ENCODE measurements at places on chromosomes 16 and 17.

GRCh38 chr16:86609115-86609514 lies 30.8 kb downstream of the FOXL1 start:
- DNase-seq, result no peak

DNA sequence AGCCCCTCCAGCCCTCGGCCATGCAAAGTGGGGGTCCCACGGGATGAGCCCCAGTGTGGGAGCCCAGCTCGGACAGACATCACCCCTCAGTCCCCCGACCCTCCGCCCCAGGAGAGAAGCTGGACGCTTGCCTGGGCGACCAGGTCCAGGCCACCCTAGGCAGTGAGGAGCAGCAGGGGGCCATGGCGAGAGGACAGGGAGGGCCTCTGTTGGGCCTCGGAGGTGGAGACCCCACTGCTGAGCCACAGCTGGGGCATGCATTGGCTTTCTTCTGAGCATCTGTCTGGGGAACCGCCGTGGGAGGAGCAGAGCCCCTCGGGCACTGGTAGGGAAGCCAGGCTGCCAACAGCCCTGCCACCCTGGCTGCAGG lies 13.0 kb downstream of the ACTG1 start:
- no peak for DNase-seq

DNA sequence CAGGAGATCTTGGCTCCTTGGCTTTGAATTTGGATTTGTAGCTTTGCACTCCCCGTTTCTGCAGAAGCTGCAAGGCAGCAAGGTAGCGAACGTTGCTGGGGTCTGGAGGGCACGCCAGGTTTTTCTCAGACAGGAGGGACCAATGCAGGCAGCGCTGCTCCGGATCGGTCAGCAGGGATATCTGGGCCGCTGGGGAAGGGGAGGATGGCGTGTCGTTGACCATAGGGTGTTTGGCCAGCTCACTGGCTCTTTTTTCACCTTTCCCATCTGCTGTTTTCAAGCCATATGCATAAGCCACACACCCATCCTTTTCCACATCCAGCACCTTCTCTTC lies 15.8 kb downstream of the C16orf46 start:
- no peak for DNase-seq

- DNase-seq, result no peak
These were observed 34.6 kb downstream of the SLC38A8 start for GRCh38 chr16:84007965-84008364.

- DNase-seq, result no peak
These were observed 24.8 kb downstream of the KCNJ12 start for GRCh38 chr17:21400816-21401593.

Measured in nephron progenitor cell (in vitro differentiated cells).